Stimulated activated CD8-positive, alpha-beta memory T cell treated with anti-CD3 and anti-CD28 coated beads, Interleukin-7, amount 100 ng/mL, for 48 hours (primary cell): ENCODE measurements at places on chromosomes 6 and 20.
A peak's percentile ranks its signal among the peaks of the same experiment; 100 is the strongest.

DNA sequence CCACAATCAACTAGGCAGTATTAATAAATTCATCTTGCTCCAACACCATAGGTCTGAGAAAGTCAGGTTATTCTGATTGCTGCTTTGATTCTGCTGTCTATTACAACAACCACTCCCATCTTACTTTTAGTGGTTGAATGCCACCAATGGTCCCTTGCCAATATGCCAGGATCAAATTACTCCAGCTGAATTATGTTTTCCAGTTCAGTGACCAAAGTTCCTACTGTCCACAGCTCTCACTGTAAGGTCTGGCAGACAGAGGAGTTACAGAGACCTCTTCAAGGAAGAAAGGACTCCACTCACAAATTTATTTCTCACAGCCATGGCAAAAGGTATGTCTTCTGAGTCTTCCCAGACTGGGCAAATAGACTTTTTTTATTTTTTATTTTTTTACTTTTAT is 557.0 kb downstream of the HAO1 start:
- DNase-seq = no peak

- DNase-seq = no peak
Measured at GRCh38 chr6:30991891-30992290, 8.4 kb downstream of the MUC21 start.

GRCh38 chr20:53321596-53321995 is 272.0 kb downstream of the ZNF217 start:
- no peak for DNase-seq

- no peak for DNase-seq
Measured at GRCh38 chr6:15401120-15401519, 155.3 kb downstream of the JARID2 start.

GRCh38 chr6:4727671-4728435 is 48.4 kb upstream of the CDYL start:
- DNase-seq = no peak

GRCh38 chr6:131680868-131681267 is 20.3 kb downstream of the OR2A4 start:
- DNase-seq = no peak

DNA sequence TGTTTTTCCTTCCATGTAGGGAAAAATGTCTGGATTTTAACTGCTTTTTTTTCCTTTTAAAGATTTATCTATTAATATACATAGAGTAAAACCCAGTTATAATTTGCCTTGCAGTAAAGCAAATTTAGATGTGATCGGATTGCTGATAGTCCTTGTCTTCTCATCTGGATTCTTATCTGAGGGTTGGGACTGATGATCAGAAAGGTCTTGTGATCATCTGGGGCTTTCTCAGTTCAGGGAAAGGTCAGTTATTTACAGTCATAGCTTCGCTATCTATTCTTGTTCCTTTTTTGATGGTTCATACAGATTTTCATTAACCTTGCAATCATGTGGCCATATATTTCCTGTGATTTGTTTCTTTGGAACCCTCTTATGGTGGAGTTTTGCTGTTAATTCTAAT is 63.8 kb upstream of the CLDN20 start:
- DNase-seq = no peak

DNA sequence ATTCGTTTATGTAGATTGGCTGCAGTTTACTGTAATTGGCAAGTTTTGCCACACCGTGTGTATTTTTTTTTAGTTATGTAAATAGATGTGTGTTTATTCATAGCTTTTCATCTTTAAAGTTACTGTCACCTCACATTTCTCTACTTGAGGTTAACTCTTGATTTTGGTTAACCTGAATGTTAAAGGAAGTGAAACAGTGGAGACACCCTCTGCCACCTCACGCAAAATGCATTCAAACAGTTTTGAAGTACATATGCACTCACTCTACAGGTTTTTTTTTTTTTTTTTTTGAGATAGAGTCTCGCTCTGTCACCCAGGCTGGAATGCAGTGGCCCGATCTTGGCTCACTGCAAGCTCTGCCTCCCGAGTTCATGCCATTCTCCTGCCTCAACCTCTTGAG is 17.7 kb downstream of the OR2A4 start:
- DNase-seq = no peak

DNA sequence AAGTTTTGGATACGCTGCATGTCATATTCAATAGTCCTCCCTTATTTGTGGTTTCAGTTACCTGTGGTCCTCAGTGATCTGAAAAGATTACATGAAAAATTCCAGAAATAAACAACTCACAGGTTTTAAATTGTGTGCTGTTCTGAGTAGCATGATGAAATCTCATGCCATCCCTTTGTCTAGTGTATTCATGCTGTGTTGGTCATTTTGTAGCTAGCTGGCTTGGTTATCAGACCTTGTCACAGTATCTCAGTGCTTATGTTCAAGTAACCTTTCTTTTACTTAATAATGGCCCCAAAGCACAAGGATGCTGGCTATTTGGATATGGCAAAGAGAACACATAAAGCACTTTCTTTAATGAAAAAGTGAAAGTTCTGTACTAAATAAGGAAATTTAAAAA is 78.3 kb downstream of the FUT9 start:
- DNase-seq = no peak

DNA sequence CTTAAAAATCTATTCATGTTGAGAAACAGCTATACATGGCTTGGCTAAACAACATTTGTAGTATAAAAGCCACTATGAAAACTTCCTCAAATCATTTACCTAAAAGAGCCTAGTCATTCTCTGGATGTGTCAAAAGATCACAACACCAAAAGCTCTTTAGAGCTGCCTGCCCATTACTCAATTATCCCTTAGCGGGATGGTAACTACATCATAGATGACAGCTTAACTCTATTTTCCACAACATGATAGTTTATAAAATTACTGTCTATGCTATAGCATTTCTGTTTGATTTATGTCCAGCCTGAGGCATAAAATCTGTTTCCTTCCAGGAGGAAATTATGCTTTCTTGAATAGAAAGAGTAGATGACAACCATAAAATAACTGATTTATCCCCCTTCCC is 777.6 kb upstream of the HS3ST5 start:
- no peak for DNase-seq

GRCh38 chr6:165987483-165988301 is 180.0 kb downstream of the TBXT start:
- no peak for DNase-seq

DNA sequence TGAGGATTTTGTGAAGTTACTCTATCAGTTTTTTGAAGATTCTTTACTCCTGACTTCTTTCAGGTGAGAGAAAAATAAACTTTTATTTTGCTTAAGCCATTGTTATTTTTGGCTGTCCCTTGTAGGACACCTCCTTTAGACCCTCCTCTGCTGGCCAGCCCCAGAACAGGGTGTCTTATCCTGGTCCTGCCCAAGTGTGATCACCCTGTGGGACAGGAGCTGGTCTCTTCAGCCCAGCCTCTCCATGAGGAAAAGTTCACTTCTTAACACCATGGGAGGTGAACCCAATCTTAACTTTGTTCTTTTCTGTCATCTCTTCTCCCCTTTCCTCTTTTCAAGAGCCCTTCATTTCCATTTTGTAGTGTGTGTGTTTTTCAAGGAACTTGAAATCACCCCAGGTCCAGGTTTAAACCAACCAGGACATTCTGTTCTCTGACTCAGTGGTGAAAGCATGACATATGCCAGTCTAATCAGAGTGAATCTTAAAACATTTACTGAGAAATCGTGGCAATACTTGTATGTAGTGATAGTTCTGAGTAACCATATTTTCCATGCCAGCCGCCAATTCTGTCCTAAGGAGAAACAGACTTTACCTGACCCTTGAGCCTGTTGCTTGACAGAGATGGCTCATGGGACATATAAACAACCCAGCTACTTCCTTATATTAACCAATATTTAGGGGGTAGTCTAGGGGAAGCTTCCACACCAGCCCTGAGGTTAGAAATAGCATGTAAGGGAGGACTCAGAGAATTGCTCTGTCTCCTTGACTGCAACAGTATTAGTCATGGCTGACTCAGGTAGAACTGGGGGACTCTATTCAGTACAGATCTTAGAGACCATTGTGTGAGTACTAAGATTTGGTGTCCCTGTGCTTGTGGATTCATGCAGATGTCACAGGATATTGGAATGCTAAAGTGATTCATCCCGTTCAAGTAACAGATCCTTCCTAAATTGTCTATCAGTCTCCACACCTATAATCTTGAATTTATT is 48.8 kb downstream of the FLRT3 start:
- DNase-seq = no peak

- no peak for DNase-seq
Measured at GRCh38 chr6:161434921-161435747, 161.3 kb upstream of the AGPAT4 start.

DNA sequence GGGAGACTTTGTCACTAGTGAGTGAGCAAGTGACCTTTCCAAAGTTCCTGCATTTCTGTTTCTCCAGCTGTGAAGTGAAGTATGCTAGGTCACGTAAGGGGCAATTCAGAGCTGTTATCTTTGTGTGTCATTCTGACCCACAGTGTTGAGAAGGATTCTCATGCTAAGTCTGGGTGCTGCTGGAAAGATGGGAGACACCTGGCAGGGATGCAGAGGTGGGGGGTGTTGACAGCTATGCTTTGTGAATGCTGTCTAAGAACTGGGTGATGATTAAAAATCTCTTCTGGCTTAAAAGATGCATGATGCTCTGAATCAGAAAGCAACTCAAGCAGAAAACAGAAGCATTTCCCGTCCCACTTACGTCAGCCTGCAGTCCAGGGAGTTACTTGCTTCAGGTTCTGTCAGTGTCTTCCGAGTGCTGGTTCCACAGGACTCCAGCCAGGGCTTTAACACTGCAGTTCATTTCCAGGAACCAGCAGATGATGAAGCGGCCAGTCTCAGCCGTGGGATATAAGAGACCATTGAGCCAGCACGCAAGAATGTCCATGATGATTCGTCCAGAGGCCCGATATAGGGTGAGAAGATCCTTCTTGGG is 30.9 kb upstream of the ASXL1 start:
- no peak for DNase-seq

DNA sequence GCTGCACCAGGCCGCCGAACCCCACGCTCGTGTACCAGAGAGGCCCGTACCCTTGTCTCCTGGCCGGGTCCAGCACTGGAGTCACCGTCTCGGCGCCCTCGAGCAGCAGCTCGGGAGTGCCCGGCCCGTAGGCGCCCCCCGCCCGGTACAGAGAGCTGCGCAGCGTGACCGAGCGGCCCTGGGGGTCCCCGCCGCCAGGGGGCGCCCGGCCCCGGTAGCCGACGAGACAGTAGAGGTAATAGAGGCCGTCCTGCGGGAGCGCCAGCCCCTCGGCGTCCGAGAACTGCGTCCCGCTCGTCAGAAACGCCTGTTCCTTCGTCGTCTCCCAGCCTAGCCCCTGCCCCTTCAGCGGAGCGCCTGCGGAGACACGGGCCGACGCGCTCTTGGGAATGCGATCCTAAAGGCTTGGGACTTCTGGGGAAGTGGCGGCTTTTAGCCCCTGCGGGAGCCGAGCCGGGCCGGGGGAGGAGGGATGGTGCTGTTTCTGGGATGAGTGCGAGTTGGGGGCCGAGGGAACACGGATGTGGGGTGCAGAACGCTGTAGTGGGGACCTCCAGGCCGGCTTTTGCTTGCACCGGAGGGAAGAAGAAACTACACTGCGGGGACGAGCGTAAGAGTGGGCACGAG is 1.3 kb downstream of the LTB start:
- peak; percentile 81 for DNase-seq

- no peak for DNase-seq
Measured at GRCh38 chr20:52552181-52552872, 360.7 kb upstream of the ZFP64 start.

GRCh38 chr6:147486683-147487082 is 21.8 kb upstream of the SAMD5 start:
- DNase-seq = no peak

- DNase-seq = no peak
Measured at GRCh38 chr6:110233770-110234374, 53.6 kb downstream of the CDC40 start.

GRCh38 chr6:145964948-145965366 is 799 bp upstream of the SHPRH start:
- DNase-seq = no peak

DNA sequence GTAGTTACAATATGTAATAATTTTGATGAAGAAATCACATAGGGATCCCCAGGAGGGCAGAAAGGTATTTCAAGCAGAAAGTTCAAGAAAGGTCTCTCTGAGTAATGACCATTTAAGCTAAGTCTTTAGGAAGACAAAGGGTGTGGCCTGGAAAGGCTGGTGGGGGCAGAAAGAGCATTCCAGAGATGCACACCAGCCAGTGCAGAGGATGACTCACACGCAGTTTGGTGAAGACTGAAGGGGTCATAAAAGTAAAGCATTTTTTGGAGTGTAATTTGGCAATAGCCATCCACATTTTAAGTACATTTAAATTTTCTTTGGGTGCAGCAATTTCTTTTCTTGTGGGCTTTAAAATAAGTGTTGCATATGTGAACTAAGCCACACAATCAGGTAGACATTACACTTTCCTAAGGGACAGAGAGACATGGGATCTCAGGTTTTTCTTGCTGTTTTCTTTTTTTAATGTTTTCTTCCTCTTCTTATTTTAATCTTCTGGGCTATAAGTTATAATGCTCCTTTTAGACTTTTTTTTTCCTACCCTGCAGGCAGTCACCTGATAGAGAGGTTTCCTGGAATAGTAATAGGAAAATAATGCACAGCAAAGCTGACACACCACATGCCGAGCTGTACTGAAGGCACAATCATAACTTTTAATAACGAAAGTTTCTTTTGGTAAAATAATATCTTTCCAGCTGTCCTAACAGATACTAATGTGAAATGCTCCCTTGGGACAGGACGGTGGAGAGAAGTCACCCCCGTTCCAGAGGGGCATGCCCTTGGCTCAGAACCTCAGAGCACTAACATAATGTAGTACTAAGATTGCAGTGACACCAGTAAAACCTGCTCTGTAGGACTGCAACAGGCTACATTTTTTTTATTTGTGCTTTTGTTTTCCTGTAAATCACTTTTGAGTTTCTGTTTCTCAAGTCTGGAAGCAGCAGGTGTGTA is 49.6 kb upstream of the PTPRK start:
- no peak for DNase-seq

GRCh38 chr6:39688494-39688893 is 36.7 kb downstream of the KIF6 start:
- no peak for DNase-seq

GRCh38 chr6:147058786-147059385 is 145.3 kb upstream of the STXBP5 start:
- DNase-seq = no peak

DNA sequence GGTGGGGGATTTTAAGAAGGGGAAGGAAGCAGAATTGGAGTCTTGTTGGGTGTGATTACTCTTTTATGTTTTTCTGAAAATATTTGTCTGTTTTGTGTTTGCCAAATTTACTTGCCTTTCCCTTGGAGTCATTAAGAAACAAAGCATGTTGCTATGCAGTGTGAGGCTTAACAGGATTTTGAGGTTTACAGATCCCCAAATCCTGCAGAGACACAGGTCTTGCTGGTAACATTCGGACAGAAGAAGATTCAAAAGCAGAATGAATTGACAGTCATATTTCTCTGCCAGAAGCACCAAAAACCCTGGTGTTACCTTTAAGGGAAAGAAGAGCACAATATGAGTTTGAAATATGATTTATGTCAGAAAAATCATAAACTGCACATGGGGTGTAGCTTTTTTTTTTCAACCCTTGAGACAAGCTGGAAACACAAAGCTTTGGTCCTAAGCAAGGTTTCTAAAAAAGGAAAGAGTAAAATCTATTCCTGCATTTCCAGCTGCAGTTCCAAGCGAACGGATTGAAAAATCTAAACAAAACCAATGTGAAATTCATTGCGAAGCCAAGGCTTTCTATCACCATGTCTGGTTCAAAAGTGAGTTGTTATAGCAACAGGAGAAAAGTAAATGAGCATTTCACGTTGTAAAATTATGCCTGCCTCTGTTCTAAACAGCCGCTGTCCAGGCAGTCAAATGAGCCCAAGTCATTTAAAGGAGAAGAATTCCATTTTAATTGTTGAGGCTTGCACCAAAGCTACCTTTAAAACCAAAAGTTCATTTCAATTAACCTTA is 358.9 kb upstream of the SASH1 start:
- DNase-seq = no peak

GRCh38 chr6:85016726-85017125 is 252.3 kb upstream of the TBX18 start:
- no peak for DNase-seq
